ENCODE measurements at places on chromosomes 1 and 21. TPM values are rescaled to one million over a fixed set of nuclear protein-coding genes. Genes with fewer than 3 reads are reported as not detected.
A peak's percentile ranks its signal among the peaks of the same experiment; 100 is the strongest.

GRCh38 chr1:3676581-3677470, 24.5 kb downstream of the TP73 start:
- no peak overlapping the region for H3K27ac ChIP-seq
- no peaks in the 10 kb centered on the region for H3K27me3 ChIP-seq
- peaks cover 17% of the 10 kb centered on the region for H3K4me1 ChIP-seq
- DNase-seq, result no peak

The VANGL2 gene
- 9.1 TPM for total RNA-seq

The SLFNL1 gene
- 0.66 TPM for total RNA-seq

The BLACAT1 gene
- total RNA-seq, result 0.89 TPM

GRCh38 chr1:182281541-182281940, 110.0 kb downstream of the GLUL start:
- no peak for DNase-seq
- H3K27me3 ChIP-seq, result no peaks in the 10 kb centered on the region
- H3K27ac ChIP-seq, result no peak overlapping the region
- H3K4me3 ChIP-seq, result no peak overlapping the region
- H3K4me1 ChIP-seq, result peaks cover 16% of the 10 kb centered on the region
- H3K36me3 ChIP-seq, result no peaks in the 10 kb centered on the region

The HMGCS2 gene
- total RNA-seq, result not detected

DNA sequence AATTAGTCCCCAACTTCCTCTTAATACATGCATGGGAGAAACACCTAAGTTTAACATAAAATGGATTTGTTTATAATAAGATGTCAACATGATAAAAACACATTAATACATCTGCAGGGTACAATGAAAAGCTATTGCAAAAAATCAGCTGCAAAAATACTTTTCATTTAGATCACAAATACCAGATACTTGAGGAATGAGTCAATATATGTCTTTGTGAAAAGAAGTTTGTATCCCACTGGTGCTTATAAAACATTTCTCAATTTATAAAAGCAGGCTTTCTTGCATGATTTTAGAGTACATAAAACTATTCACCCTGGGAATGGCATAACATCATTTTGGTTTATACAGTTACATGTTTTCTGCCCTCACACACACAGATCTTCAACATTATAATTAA, 18.6 kb upstream of the PRKAA2 start:
- H3K27ac ChIP-seq, result no peak overlapping the region
- H3K36me3 ChIP-seq, result no peaks in the 10 kb centered on the region
- H3K27me3 ChIP-seq, result no peaks in the 10 kb centered on the region

GRCh38 chr21:25887166-25887565, 152.4 kb downstream of the GABPA start:
- no peak overlapping the region for H3K27ac ChIP-seq
- H3K4me3 ChIP-seq, result no peak overlapping the region
- H3K4me1 ChIP-seq, result peaks cover 3% of the 10 kb centered on the region
- no peaks in the 10 kb centered on the region for H3K27me3 ChIP-seq
- no peak for DNase-seq

The CCDC30 gene
- total RNA-seq, result 19.1 TPM

The TMPRSS15 gene
- total RNA-seq, result 0.10 TPM

GRCh38 chr21:32748529-32748928, 20.7 kb upstream of the SYNJ1 start:
- H3K27me3 ChIP-seq, result no peaks in the 10 kb centered on the region
- H3K27ac ChIP-seq, result no peak overlapping the region
- H3K4me1 ChIP-seq, result no peaks in the 10 kb centered on the region
- H3K4me3 ChIP-seq, result no peak overlapping the region
- peaks cover 26% of the 10 kb centered on the region for H3K36me3 ChIP-seq
- no peak for DNase-seq

DNA sequence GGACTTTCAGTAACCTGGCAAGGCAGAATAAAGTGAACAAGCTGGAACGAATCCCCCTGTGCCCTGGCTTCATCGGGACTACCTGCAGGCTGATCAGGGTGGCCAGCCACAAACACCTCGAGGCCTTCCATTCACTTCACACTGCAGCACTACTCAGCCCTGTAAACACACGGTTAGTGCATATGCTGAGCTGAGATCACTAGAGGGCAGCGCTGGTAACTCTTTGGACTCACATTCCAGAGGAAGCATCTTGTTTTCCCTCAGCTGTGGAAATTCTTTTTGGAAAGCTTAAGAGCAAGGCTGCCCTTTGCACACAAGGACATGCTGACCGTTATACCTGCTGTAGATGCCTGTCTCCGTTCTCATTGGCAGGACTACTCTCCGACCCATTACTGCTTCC, 32.1 kb downstream of the PCSK9 start:
- no peak for DNase-seq
- H3K36me3 ChIP-seq, result peaks cover 50% of the 10 kb centered on the region
- H3K4me1 ChIP-seq, result peaks cover 8% of the 10 kb centered on the region
- no peak overlapping the region for H3K4me3 ChIP-seq
- no peaks in the 10 kb centered on the region for H3K27me3 ChIP-seq
- no peak overlapping the region for H3K27ac ChIP-seq

- DNase-seq, result no peak
- H3K36me3 ChIP-seq, result no peaks in the 10 kb centered on the region
- no peaks in the 10 kb centered on the region for H3K27me3 ChIP-seq
- no peak overlapping the region for H3K4me3 ChIP-seq
- H3K4me1 ChIP-seq, result no peaks in the 10 kb centered on the region
Observed at GRCh38 chr1:180574031-180574713, 15.4 kb downstream of the OVAAL start.

DNA sequence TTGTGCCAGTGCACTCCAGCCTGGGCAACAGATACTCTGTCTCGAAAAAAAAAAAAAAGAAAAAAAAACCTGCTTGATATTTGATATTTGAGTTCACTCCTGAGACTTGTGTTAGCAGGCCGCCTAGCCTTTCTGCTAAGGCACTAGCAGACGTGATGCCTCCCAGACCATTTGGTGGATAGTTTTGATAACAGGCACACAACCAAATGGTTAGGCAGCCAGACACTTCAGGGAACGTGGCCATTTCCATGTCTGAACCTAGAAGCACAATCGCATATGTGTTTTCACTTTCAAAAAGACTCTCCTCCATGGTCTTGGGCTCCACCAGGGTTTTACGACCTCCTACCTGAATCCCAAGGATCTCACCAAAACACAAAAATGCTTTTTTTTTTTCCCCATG, 1319.5 kb downstream of the BRINP3 start:
- no peak overlapping the region for H3K4me3 ChIP-seq
- H3K36me3 ChIP-seq, result no peaks in the 10 kb centered on the region
- no peak overlapping the region for H3K27ac ChIP-seq

The TIE1 gene
- 32.3 TPM for total RNA-seq

GRCh38 chr21:38875694-38876492, 70.2 kb downstream of the ETS2 start:
- H3K4me3 ChIP-seq, result no peak overlapping the region
- no peak overlapping the region for H3K27ac ChIP-seq
- H3K36me3 ChIP-seq, result no peaks in the 10 kb centered on the region
- no peaks in the 10 kb centered on the region for H3K27me3 ChIP-seq

The KIAA1614 gene
- 9.8 TPM for total RNA-seq

- H3K4me3 ChIP-seq, result no peak overlapping the region
- peaks cover 43% of the 10 kb centered on the region for H3K4me1 ChIP-seq
- H3K27ac ChIP-seq, result no peak overlapping the region
- peaks cover 14% of the 10 kb centered on the region for H3K27me3 ChIP-seq
Observed at GRCh38 chr1:3399732-3400131, 54.7 kb upstream of the ARHGEF16 start.

The LMX1A gene
- 4.4 TPM for total RNA-seq

The VSIG8 gene
- 0.22 TPM for total RNA-seq

The ZNF683 gene
- not detected for total RNA-seq

The C1orf56 gene
- 11.0 TPM for total RNA-seq

The BMP8B gene
- 12.0 TPM for total RNA-seq

- no peak for DNase-seq
- peaks cover 24% of the 10 kb centered on the region for H3K36me3 ChIP-seq
- no peak overlapping the region for H3K27ac ChIP-seq
- H3K27me3 ChIP-seq, result no peaks in the 10 kb centered on the region
Observed at GRCh38 chr1:6508816-6509189, 17.3 kb upstream of the PLEKHG5 start.

The KRTAP19-6 gene
- not detected for total RNA-seq

- no peak overlapping the region for H3K27ac ChIP-seq
- H3K4me3 ChIP-seq, result no peak overlapping the region
- H3K4me1 ChIP-seq, result peaks cover 22% of the 10 kb centered on the region
- H3K27me3 ChIP-seq, result no peaks in the 10 kb centered on the region
- H3K36me3 ChIP-seq, result no peaks in the 10 kb centered on the region
Observed at GRCh38 chr1:27661412-27662075, 10.4 kb downstream of the IFI6 start.

The PERM1 gene
- total RNA-seq, result not detected

- H3K27ac ChIP-seq, result no peak overlapping the region
- H3K4me1 ChIP-seq, result peaks cover 31% of the 10 kb centered on the region
- H3K27me3 ChIP-seq, result peaks cover 2% of the 10 kb centered on the region
- no peak overlapping the region for H3K4me3 ChIP-seq
- H3K36me3 ChIP-seq, result no peaks in the 10 kb centered on the region
- peak; percentile 58 for DNase-seq
Observed at GRCh38 chr1:38062361-38063288, 16.0 kb upstream of the POU3F1 start.

DNA sequence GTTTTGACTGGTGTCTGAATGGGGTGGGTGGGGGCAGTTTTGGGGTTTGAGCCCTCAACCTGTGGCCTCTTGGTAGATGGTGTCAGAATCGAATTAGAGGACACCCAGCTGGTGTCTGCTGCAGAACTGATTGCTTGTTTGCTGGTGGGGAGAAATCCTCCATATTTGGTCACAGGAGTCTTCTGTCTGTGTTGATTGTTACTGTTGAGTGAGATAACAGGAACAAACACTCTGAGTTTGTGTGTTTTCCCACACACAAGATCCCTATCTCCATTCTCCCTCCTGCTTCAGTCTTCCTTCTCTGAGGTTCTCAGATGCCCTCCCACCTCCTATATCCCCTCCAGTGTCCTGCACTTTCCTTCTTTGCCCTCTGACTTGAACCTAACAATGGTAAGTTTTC, 19.1 kb upstream of the CGN start:
- H3K4me1 ChIP-seq, result peaks cover 5% of the 10 kb centered on the region
- H3K27ac ChIP-seq, result no peak overlapping the region
- no peak overlapping the region for H3K4me3 ChIP-seq
- H3K36me3 ChIP-seq, result no peaks in the 10 kb centered on the region
- no peak for DNase-seq
- no peaks in the 10 kb centered on the region for H3K27me3 ChIP-seq

The FBLIM1 gene
- 9.3 TPM for total RNA-seq

The ARHGEF10L gene
- 27.4 TPM for total RNA-seq

The IGSF9 gene
- total RNA-seq, result 0.50 TPM

The OR6K3 gene
- not detected for total RNA-seq

DNA sequence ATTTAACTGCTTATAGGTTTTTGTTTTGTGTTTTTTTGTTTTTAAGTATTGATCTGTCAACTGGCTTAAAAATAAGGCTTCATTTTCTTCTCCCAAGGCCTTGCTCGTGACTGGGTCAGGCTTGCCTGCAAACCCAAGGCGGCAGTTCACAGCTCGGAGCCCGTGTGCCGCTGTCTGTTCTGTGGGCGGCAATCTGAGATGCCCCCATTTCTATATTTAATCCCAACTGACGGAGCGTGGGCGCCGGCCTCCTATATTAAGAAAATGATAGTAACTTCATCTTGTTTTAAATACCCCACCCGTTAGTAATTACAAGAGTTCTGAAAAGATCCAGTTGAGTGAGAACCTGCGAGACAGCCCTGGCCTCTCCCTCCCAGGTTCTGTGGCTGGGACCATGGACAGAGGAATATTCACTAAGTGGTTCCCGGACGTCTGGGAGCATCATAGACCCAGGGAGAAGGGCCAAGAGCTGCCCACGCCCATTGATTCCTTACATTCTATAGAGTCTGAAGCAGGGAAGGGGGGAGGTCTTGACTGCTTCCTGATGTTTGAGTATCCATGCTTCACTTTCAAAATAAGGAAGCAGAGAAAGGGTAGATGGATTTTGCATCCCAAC, 42.6 kb upstream of the GPR153 start:
- H3K4me3 ChIP-seq, result no peak overlapping the region
- no peak for DNase-seq
- H3K27me3 ChIP-seq, result no peaks in the 10 kb centered on the region
- peaks cover 7% of the 10 kb centered on the region for H3K4me1 ChIP-seq
- peaks cover 42% of the 10 kb centered on the region for H3K36me3 ChIP-seq

- H3K27me3 ChIP-seq, result no peaks in the 10 kb centered on the region
- no peaks in the 10 kb centered on the region for H3K36me3 ChIP-seq
- no peak overlapping the region for H3K4me3 ChIP-seq
- DNase-seq, result no peak
Observed at GRCh38 chr21:15192243-15192642, 127.4 kb upstream of the NRIP1 start.

GRCh38 chr1:5221451-5221850, 567.0 kb downstream of the AJAP1 start:
- H3K27ac ChIP-seq, result no peak overlapping the region
- H3K27me3 ChIP-seq, result no peaks in the 10 kb centered on the region
- H3K36me3 ChIP-seq, result no peaks in the 10 kb centered on the region
- DNase-seq, result no peak
- H3K4me1 ChIP-seq, result peaks cover 3% of the 10 kb centered on the region
- no peak overlapping the region for H3K4me3 ChIP-seq

- no peak overlapping the region for H3K4me3 ChIP-seq
- no peaks in the 10 kb centered on the region for H3K36me3 ChIP-seq
- H3K27me3 ChIP-seq, result no peaks in the 10 kb centered on the region
- no peak overlapping the region for H3K27ac ChIP-seq
- peaks cover 17% of the 10 kb centered on the region for H3K4me1 ChIP-seq
Observed at GRCh38 chr1:243926803-243927245, 76.8 kb upstream of the AKT3 start.

The FCAMR gene
- total RNA-seq, result not detected

- no peaks in the 10 kb centered on the region for H3K36me3 ChIP-seq
- H3K4me3 ChIP-seq, result no peak overlapping the region
- no peaks in the 10 kb centered on the region for H3K27me3 ChIP-seq
- no peaks in the 10 kb centered on the region for H3K4me1 ChIP-seq
- H3K27ac ChIP-seq, result no peak overlapping the region
Observed at GRCh38 chr1:226093621-226094020, 31.1 kb downstream of the H3-3A start.

GRCh38 chr1:155596864-155597263, 13.2 kb upstream of the MSTO1 start:
- peaks cover 7% of the 10 kb centered on the region for H3K4me1 ChIP-seq
- no peak overlapping the region for H3K27ac ChIP-seq

The GBP2 gene
- total RNA-seq, result 4.3 TPM

GRCh38 chr1:20983297-20983889, 193.3 kb downstream of the EIF4G3 start:
- no peaks in the 10 kb centered on the region for H3K4me1 ChIP-seq
- H3K4me3 ChIP-seq, result no peak overlapping the region
- H3K36me3 ChIP-seq, result peaks cover 6% of the 10 kb centered on the region
- H3K27me3 ChIP-seq, result no peaks in the 10 kb centered on the region
